ENCODE measurements at places on chromosomes 7 and 10.
A peak's percentile ranks its signal among the peaks of the same experiment; 100 is the strongest.

DNA sequence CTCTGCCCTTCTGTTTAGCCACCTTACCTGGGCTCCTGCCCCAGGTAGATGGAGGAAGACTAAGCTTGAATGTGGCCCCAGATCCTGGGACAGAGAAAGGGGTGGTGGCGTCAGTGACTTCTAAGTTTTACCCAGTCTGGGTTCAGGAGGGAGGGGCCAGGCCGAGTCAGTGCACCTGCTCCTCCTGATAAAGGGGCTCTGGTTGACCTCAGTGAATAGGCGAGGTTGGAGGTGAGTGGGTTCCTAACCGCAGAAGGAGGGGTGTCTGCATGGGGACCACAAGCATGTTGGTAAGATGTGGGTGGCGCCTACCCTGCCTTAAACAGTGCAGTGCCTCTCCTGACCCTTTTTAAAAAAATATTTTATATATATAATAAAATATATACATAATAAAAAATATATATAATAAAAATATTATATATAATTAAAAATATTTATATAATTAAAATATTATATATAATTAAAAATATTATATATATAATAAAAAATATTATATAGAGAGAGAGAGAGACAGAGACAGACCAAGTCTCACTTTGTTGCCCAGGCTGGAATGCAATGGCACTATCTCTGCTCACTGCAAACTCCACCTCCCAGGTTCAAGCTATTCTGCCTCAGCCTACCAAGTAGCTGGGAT lies 97.3 kb upstream of the GTF2I start:
- H3K4me1 ChIP-seq, result no peaks in the 10 kb centered on the region
- DNase-seq, result no peak
- H3K27ac ChIP-seq, result no peak overlapping the region
- peaks cover 10% of the 10 kb centered on the region for H3K36me3 ChIP-seq
- H3K27me3 ChIP-seq, result peaks cover 3% of the 10 kb centered on the region

DNA sequence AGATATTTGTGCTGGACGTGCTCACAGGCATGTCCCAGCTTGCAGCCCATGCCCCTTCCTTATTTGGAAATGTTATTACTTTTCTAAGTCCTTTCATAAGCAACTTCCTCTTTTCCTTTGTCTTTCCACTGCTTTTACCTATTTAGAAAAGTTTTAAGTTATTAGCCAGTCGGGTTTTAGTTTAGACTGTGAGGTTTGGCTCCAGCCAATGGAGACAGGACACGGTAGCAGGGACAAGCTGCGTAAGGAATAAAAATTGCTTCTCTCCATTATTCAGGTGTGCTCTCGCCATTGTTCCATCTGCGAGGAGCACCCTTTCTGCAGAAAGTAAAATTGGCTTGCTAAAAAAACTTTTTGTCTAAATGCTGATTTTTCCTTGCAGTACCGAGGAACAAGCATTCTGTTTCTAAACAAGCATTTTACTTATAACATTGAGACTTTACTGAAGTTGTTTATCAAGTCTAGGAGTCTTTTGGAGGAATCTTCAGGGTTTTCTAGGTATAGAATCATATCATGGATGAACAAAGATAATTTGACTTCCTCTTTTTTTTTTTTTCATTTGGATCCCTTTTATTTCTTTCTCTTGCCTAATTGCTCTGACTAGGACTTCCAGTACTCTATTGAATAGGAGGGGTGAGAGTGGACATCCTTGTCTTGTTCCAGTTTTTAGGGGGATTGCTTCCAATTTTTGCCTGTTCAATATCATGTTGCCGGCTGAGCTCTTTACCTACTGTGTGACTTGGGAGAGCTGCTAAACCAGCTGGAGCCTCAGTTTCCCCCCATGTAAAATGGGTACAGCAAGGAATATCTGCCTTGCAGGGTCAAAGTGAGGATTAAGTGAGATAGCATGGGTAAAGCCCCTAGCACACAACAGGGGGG lies 63.8 kb downstream of the ALOX5 start:
- H3K4me1 ChIP-seq, result no peaks in the 10 kb centered on the region
- no peak for DNase-seq
- H3K27me3 ChIP-seq, result peaks cover 5% of the 10 kb centered on the region
- no peaks in the 10 kb centered on the region for H3K36me3 ChIP-seq
- no peak overlapping the region for H3K27ac ChIP-seq

- no peaks in the 10 kb centered on the region for H3K36me3 ChIP-seq
- no peak overlapping the region for H3K4me3 ChIP-seq
- DNase-seq, result no peak
- peaks cover 3% of the 10 kb centered on the region for H3K4me1 ChIP-seq
These were observed 102.7 kb downstream of the EVX1 start for GRCh38 chr7:27345164-27345887.

GRCh38 chr7:38757931-38758330 lies 126.8 kb upstream of the AMPH start:
- H3K36me3 ChIP-seq, result peaks cover 6% of the 10 kb centered on the region
- no peak overlapping the region for H3K4me3 ChIP-seq
- H3K27ac ChIP-seq, result no peak overlapping the region
- H3K4me1 ChIP-seq, result no peaks in the 10 kb centered on the region
- no peak for DNase-seq
- H3K27me3 ChIP-seq, result no peaks in the 10 kb centered on the region

GRCh38 chr7:30974605-30975255 lies 11.0 kb downstream of the GHRHR start:
- peaks cover 19% of the 10 kb centered on the region for H3K4me1 ChIP-seq
- H3K4me3 ChIP-seq, result no peak overlapping the region
- DNase-seq, result peak; percentile 82
- H3K27me3 ChIP-seq, result peaks cover 7% of the 10 kb centered on the region
- H3K27ac ChIP-seq, result no peak overlapping the region
- peaks cover 8% of the 10 kb centered on the region for H3K36me3 ChIP-seq

DNA sequence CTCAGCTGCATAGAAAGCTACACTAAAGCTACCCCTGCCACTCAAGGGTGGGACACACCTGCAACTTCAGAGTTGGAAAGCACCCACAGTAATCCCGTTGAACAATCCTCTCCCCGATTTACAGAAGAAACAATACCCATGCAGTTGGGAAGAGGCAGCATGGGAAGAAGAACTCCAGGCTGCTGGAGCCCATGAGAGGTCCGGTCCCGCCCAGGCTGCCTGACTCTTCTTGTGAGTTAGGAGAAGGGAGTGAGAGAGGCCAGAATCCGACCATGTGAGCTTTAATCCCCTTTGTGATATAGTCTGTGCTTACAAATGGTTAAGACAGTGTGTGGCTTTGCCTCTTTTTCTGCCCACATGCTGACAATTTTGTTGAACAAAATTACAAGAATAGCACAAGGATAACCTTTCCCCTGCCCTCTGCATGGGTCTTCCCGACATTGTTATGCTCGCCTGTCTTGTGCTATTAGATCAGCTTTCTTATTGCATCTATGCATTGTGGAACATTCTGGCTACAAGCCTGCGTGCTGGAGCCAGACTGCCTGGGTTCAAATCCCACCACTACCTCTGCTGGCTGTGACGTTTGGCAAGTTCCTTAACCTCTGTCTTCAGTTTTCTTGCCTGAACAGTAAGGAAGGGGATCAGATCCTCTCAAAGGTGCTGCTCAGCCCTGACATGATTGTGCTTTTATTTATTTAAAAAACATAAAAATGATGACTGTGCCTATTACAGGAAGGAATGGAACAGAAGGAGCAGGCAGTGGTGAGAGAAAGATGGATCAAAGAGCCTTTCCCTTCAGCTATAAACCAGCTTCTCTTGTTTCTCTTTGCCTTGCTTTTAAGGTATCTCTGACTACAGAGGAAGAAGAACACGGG lies 56.0 kb downstream of the BPGM start:
- H3K36me3 ChIP-seq, result no peaks in the 10 kb centered on the region
- no peak for DNase-seq
- no peaks in the 10 kb centered on the region for H3K27me3 ChIP-seq
- no peak overlapping the region for H3K4me3 ChIP-seq
- peaks cover 17% of the 10 kb centered on the region for H3K4me1 ChIP-seq
- H3K27ac ChIP-seq, result peak overlapping the region; percentile 75

DNA sequence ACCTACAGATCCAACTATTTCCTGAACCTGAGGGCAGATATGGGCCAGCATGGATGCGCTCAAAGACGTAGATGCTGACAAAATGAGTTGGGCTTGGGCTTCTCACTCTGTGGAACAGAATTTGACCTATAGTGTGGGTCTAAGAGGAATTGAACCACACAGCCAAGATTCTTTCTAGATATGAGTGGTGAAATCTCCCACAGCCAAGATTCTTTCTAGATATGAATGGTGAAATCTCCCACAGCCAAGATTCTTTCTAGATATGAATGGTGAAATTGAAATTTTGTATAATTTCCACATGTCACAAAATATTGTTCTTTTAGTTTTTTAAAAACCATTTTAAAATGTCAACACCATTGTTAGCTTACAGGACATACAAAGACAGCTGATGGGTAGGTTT lies 215.4 kb upstream of the LRGUK start:
- DNase-seq, result no peak
- H3K36me3 ChIP-seq, result no peaks in the 10 kb centered on the region
- peaks cover 6% of the 10 kb centered on the region for H3K4me1 ChIP-seq

DNA sequence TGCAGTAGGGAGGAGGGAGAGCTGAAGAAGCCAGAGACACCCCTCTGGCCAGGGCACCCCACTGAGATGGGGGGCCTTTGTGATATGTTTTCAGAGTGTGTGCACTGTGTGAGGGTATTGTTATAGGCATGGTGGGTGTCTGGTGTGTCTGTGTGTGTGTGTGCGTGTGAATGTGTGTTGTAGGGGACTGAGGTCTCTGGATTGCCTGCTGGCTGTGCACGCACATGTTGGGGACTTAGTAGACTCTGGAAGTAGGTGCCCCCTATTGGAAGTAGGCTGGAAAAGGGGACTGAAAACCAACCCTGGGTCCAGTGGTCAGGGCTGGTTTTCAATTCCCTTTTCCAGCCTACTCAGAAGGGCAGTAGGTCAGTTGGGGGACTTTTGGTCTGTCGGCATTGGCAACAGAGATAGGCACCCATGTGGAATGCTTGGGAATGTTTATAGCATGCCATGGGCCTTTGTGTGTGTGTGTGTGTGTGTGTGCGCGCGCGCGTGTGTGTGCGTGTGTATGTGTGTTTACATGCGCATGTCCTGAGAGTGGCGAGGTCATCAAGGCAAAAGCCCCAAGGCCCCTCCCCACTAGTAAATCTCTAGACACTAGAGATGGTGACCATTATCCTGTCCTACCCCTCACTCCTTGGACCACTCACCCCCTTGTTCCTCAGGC lies 78.8 kb downstream of the HIF1AN start:
- no peak overlapping the region for H3K4me3 ChIP-seq
- H3K27ac ChIP-seq, result no peak overlapping the region
- H3K4me1 ChIP-seq, result peaks cover 10% of the 10 kb centered on the region

- H3K27ac ChIP-seq, result no peak overlapping the region
- H3K4me3 ChIP-seq, result no peak overlapping the region
- no peaks in the 10 kb centered on the region for H3K36me3 ChIP-seq
- H3K27me3 ChIP-seq, result peaks cover 4% of the 10 kb centered on the region
- H3K4me1 ChIP-seq, result no peaks in the 10 kb centered on the region
These were observed 281.7 kb downstream of the PHTF2 start for GRCh38 chr7:78080241-78080640.

GRCh38 chr10:119654540-119654939 lies 3.4 kb downstream of the BAG3 start:
- no peak overlapping the region for H3K27ac ChIP-seq
- H3K4me3 ChIP-seq, result no peak overlapping the region
- H3K27me3 ChIP-seq, result peaks cover 2% of the 10 kb centered on the region
- peaks cover 31% of the 10 kb centered on the region for H3K4me1 ChIP-seq

DNA sequence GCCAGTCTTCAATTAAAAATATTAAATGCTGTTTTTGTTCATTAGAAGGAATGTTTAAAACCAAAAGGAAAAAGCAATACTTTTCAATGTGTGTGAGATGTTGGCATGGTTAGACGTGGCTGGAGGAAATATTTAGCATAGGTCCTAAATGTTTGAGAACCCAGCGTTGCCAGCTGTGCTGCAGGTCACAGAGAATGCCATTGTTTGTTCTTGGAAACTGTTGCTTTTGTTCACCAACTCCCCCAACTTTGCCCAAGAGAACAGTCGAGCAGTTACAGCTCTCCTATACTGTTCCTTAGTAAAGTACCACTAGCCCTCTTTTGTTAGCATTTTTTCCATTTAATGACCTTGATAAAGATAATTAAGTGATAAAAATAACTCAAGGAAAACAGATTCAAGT lies 44.5 kb upstream of the ELMO1 start:
- no peaks in the 10 kb centered on the region for H3K27me3 ChIP-seq
- no peak for DNase-seq
- peaks cover 4% of the 10 kb centered on the region for H3K36me3 ChIP-seq
- H3K4me3 ChIP-seq, result no peak overlapping the region

- H3K27me3 ChIP-seq, result no peaks in the 10 kb centered on the region
- H3K4me1 ChIP-seq, result peaks cover 23% of the 10 kb centered on the region
- H3K4me3 ChIP-seq, result no peak overlapping the region
- no peak for DNase-seq
These were observed 12.0 kb downstream of the INPP5F start for GRCh38 chr10:119737823-119738222.

GRCh38 chr10:88565072-88565471 lies 18.0 kb downstream of the RNLS start:
- no peak for DNase-seq
- H3K4me3 ChIP-seq, result no peak overlapping the region
- H3K27ac ChIP-seq, result no peak overlapping the region
- H3K36me3 ChIP-seq, result no peaks in the 10 kb centered on the region
- H3K4me1 ChIP-seq, result peaks cover 4% of the 10 kb centered on the region

GRCh38 chr7:141460781-141461715 lies 90.2 kb upstream of the AGK start:
- H3K27ac ChIP-seq, result no peak overlapping the region
- H3K36me3 ChIP-seq, result no peaks in the 10 kb centered on the region
- no peak overlapping the region for H3K4me3 ChIP-seq
- no peaks in the 10 kb centered on the region for H3K4me1 ChIP-seq

Measured in endothelial cell (in vitro differentiated cells).